ENCODE measurements at places on chromosomes 16 and 17. TPM values are rescaled to one million over a fixed set of nuclear protein-coding genes. Genes with fewer than 3 reads are reported as not detected.

SMIM36 gene
- not detected for total RNA-seq

NOL3 gene
- 91.6 TPM for total RNA-seq

MRPL58 gene
- total RNA-seq: 151 TPM

KRTAP2-4 gene
- total RNA-seq: not detected

PIGQ gene
- total RNA-seq: 43.8 TPM

WSCD1 gene
- 56.7 TPM for total RNA-seq

CCL5 gene
- total RNA-seq: not detected

KCNJ2 gene
- 0.36 TPM for total RNA-seq

ELMO3 gene
- total RNA-seq: 2.2 TPM

KRTAP9-2 gene
- not detected for total RNA-seq

HLF gene
- total RNA-seq: 0.66 TPM

AANAT gene
- total RNA-seq: not detected

EXOC7 gene
- 173 TPM for total RNA-seq

CA7 gene
- total RNA-seq: not detected

HAP1 gene
- total RNA-seq: 1.2 TPM

TBC1D3I gene
- not detected for total RNA-seq

RNF135 gene
- 10.7 TPM for total RNA-seq

FOXN1 gene
- not detected for total RNA-seq

GRCh38 chr16:17744921-17745572 lies 274.3 kb upstream of the XYLT1 start:
- DNase-seq: no peak

DNA sequence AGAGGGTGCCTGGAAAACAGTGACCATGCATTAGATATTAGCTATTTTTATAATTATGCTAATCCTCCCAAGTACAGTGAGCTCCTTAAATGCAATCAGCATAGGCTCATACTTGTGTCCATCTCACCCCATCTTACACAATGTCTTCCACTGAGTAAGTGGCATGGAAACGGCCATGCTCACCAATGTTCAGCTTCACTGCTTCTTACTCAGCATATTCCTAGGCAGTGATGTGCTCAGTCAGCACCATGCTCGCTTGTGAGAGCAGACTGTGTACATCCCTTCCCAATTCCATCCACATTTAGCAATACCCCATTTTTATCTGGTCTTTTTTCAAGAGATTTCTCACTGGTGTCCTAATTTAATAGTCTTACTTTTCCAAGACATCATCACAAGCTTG lies 454.8 kb upstream of the SOX9 start:
- no peak for DNase-seq

GRCh38 chr16:65731833-65732232 lies 610.0 kb upstream of the CDH11 start:
- DNase-seq: peak; percentile 65

GRCh38 chr16:27355610-27356009 lies 41.8 kb downstream of the IL4R start:
- DNase-seq: peak; percentile 25

DNA sequence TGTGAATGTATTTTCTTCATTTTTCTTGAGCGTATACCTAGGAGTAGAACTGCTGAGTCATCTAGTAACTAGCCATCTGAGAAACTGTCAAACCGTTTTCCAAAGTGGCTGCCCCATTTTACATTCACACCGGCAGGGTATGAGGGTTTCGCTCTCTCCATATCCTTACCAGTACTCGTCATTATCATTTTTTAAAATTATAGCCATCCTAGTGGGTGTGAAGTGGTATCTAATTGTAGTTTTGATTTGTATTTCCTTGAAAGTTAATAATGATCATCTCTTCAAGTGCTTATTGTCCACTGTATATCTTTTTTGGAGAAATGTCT lies 6.0 kb downstream of the RNF157 start:
- peak; percentile 32 for DNase-seq

DNA sequence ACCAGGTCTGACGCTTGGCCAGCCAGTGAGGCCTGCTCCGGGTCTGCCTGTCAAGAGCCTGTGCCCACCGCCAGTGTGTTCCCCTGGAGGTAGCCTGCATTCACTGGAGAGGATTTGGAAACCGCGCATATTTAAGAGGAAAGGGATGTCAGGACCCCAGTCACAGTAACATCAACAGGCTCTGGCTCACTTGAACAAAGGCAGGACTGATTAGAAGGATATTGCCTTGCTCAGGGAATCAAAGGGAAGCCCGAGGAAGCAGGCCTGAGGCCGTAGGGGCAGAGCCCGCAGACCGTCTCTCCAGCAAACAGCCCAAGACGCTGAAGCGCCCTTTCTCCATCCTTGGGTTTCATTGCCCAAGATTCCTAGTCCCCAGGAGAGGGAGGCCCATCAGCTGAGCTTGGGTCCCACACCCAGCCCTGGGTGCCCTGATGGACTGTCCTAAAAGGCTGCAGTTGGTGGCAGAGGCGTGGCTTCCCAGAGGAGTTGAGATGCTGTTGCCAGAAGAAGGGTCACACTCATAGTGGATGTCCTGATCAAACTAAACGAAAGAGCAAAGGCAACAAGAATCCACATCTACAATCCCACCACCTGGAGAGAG lies 23.2 kb downstream of the NT5M start:
- no peak for DNase-seq

GRCh38 chr16:64846966-64847365 lies 274.9 kb downstream of the CDH11 start:
- no peak for DNase-seq

DNA sequence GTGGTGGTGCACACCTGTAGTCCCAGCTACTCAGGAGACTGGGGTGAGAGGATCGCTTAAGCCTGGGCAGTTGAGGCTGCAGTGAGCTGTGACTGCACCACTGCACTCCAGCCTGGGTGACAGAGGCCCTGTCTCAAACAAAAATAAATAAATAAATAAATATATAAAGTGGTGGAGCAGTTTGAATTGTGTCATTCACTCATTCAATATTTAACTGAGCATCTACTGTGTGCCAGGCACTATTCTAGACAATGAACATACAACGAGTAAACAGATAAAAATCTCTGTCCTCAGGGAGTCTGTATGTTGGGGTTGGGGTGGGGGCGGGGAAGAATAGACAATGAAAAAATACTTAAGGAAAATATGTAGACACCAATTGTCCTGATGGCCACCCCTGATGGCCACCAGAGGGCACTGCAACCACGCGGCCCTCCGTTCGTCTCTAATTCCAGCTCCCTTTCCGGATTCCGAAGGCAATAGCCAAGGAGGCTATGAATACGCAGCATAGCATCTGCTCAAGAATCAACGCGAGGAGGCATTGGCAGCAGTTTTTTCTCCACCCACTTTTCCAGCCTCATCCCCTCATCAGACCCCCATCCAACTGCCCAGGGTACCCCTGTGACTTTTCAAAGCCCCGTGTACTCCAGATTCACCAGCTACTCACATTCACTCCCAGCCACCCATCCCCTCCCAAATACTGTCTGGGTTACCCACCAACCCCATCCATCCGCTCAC lies 21.4 kb downstream of the QPRT start:
- DNase-seq: peak; percentile 81

DNA sequence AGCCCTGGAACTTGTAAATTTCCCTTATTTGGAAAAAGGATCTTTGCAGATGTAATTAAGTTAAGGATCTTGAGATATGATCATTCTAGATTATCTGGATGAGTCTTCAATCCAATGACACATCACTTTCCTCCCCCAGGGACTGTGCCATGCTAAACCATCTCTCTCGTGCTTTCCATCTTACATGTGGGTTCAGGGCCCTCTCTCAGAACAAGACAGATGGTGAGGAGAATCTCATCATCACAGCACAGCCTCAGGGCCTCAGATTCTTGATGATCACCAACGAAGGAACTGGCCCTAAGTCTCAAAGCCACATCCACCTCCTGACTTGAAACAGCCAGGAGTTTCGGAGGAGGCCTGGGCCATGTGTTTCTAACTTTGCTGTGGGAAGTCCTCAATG lies 78.7 kb downstream of the LITAF start:
- DNase-seq: no peak

DNA sequence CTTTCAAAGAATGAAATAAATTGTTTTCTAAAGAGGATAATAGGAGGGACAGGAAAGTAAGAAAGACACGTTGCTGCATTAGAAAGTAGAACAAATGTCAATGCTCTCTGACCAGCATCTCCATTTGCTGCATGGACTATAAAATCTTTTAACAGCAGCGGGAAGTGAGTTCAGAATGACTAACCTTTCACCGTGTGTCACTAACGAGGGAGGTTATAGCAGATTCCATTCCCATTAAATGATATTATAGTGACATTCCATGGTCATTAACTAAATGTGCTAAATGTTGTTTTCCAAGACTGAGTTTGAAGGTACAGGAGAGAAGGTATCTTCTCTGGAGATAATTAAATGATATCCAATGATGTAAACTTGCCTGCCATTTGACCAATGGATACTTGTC lies 127.1 kb upstream of the HS3ST3A1 start:
- DNase-seq: peak; percentile 91

DNA sequence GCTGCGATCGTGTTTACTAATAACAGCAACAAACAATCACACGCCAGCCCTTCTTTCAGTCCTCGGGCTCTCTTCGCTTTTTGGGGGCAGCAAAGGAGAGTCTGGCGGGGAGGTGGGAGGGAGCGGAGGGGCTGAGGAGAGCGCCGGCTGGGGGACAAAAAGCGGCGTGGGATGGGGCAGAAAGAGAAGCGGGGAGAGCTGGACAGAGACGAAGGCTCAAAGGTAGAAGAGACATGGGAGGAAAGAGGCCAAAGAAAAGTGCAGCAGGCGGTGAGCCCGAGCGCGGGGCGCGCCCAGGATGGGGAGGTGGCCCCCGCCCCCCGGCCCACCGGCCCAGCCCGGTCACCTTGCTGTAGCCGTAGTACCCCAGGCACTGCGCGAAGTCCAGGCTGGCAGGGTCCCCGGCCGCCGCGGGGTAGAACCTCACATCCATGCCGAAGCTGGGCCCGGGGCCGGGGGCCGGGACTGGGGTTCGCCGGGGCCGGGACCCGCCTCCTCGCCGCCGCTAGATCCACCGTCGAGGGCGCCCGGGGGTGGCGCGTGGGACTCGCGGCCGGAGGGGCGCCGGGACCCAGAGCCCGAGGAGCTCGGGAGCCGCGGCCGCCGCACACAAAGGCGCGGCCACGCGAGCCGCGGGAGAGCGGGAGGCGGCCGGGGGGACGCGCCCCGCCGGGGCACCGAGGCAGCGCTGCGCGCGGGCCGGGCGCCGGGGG lies 496 bp downstream of the TOX3 start:
- DNase-seq: no peak

DNA sequence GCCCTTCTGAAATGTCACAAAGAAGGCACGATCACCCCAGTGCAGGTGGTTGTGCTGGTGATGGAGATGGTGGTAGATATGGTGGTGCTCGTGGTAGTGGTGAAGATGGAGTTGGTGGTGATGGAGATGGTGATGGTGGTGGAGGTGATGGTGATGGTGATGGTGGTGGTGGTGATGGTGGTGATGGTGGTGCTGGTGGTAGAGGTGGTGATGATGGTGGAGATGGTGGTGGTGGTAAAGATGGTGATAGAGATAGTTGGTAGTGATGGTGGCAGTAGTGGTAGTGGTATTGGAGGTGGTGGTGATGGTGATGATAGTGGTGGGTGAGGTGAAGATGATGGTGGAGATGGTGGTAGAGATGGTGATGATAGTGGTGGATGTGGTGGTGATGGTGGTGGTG lies 88.1 kb upstream of the SALL1 start:
- DNase-seq: no peak

DNA sequence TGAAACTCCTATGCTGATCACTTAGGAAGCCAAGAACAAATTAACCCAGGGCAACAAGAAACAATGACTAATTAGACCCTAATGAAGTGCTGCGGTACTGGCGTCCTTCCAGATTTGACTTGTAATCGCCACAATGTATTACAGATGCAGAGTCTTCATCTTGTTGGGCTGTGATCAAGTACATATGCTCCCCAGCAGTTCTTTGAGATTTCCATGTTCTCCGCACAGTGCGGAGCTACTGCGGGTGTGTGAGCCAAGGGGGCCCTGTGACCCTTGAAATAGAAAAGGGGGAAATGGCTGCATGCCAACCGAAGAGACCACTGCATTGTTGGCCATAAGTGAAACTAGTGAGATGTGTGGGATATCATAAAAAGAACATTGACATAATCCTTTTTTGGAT lies 469.9 kb downstream of the MAF start:
- DNase-seq: no peak

DNA sequence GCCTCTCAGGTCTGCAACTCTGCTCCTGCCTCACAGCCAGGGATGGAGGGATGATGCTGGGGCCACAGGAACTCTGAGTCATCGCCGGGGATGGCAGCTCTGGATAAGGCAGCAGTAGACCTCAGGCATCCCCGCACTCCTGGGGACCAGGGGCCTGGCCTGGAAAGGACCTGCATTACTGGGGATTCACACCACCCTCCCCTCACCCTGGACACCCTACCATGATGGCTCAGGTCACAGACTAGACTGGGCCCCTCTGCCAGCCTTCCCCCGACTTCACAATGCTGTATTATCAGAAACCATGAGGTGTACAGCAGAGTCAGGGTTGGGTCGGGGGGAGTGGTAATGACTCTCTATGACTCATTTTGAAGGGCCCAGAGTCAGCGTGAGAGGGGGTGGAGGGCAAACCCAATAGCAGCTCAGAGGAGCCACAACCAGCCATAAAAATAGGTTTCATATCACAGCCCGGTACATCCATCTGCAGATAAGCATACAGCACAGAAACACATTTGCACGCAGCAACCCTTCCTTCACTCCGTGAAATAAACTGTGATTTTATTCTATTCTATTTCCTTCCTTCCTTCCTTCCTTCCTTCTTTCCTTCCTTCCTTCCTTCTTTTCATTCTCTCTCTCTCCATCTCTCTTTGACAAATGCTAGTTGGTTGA lies 28.8 kb downstream of the DYNLRB2 start:
- peak; percentile 82 for DNase-seq

GRCh38 chr16:23448392-23448791 lies 4.6 kb downstream of the COG7 start:
- no peak for DNase-seq

GRCh38 chr17:49359990-49360795 lies 1.9 kb downstream of the ZNF652 start:
- DNase-seq: peak; percentile 18

GRCh38 chr16:30065943-30066760 lies 592 bp downstream of the ALDOA start:
- DNase-seq: no peak

GRCh38 chr17:64158831-64159590 lies 29.1 kb upstream of the ERN1 start:
- no peak for DNase-seq

GRCh38 chr17:79791735-79792161 lies 5.1 kb downstream of the CBX8 start:
- DNase-seq: no peak

GRCh38 chr17:78124081-78124835 lies 4.3 kb downstream of the TMC6 start:
- no peak for DNase-seq

- DNase-seq: no peak
These were observed 90.9 kb upstream of the EEF2KMT start for GRCh38 chr16:5188318-5188988.

- DNase-seq: peak; percentile 62
These were observed 2.3 kb downstream of the BAHCC1 start for GRCh38 chr17:81397314-81398175.

GRCh38 chr17:80886641-80887573 lies 104.7 kb upstream of the CHMP6 start:
- no peak for DNase-seq

Measured in PC-3 (cell line).